ENCODE measurements at places on chromosomes 2 and 18.
A peak's percentile ranks its signal among the peaks of the same experiment; 100 is the strongest.

DNA sequence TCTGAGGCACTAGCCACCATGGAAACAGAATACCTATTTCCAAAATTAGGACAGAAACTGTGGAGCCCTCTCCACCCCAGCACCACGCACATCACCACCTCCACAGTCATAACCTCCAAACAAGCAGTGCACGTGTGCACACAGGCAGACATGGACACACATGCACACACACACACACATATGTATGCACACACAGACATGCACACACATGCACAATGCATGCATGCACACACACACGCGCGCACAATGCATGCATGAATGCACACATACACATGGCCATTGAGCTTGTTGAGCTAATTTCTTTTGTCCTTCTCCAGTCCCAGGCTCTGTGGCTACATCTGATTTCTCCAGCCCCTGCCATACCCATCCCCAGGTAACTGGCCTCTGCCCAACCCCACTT, 161.6 kb upstream of the EPB41L3 start:
- no peak for DNase-seq

- no peak for DNase-seq
Observed at GRCh38 chr18:42137693-42138375, 182.8 kb downstream of the PIK3C3 start.

GRCh38 chr2:29643196-29643595, 278.2 kb downstream of the ALK start:
- DNase-seq = no peak

DNA sequence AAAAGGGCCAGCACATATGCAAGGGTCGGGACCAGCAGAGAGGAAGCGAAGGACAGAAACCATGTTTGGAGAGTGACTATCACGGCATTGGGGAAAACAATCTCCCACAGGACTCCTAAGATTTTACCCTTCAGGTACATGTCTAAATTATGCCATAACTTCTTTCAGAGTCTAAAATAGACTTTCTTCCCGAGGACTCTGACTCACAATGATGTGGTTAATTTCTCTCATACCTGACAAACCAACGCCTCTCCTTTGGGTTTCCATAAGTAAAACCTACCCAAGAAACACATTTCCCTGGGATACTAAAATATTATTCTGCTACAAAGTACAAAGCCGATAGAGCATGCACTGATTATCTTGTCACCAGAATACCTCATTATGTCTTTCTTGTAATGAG, 127.8 kb upstream of the NETO1 start:
- DNase-seq = no peak

DNA sequence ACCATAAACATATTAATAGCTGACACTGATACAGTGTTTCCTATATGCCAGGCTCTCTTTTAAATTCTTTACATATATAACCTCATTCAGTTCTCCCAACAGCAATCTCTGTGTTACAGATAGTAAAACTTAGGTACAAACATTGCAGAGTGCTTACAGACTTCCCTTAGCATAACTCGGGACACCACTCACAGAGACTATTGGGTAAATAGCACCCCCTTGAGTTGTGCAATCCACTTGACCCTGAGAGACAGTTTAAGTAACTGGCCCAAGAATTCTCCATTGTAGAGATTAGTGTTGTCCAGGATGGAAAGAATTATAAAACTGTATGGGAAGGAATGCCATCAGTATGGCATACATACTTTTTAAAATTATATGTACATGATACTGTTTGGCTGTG, 110.1 kb downstream of the POLE4 start:
- no peak for DNase-seq

- no peak for DNase-seq
Observed at GRCh38 chr2:10120877-10121574, 1.5 kb upstream of the RRM2 start.

- DNase-seq = no peak
Observed at GRCh38 chr18:13521418-13521817, 204.9 kb downstream of the FAM210A start.

GRCh38 chr2:99698896-99699295, 209.1 kb upstream of the REV1 start:
- no peak for DNase-seq

GRCh38 chr18:5142131-5142530, 54.9 kb downstream of the AKAIN1 start:
- no peak for DNase-seq

- DNase-seq = no peak
Observed at GRCh38 chr2:147542351-147542750, 302.5 kb upstream of the ACVR2A start.

GRCh38 chr2:46818141-46818621, 97.4 kb downstream of the MCFD2 start:
- DNase-seq = no peak

GRCh38 chr2:38596229-38596628, 6.5 kb downstream of the HNRNPLL start:
- no peak for DNase-seq

GRCh38 chr2:2672249-2672648, 341.2 kb upstream of the MYT1L start:
- DNase-seq = no peak

- DNase-seq = no peak
Observed at GRCh38 chr2:192026825-192027120, 168.0 kb downstream of the TMEFF2 start.

DNA sequence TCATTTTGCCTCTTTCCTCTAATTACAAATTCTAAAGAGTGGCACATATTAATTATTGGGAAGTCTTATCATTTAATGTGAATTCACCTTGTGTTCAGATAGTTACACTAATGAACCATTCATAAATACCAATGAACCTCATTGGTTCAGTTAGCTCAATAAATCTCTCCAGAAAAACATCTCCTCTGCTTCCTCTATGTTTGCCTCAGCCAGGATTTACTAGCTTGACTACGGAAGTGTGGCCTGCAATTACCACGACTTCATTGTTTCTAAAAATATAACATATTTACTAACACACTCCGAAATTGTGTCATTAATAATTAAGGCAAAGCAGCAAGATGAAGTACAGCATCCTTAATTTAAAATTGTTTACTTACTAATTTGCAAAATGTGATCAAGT, 103.3 kb downstream of the PLA2R1 start:
- DNase-seq = no peak

DNA sequence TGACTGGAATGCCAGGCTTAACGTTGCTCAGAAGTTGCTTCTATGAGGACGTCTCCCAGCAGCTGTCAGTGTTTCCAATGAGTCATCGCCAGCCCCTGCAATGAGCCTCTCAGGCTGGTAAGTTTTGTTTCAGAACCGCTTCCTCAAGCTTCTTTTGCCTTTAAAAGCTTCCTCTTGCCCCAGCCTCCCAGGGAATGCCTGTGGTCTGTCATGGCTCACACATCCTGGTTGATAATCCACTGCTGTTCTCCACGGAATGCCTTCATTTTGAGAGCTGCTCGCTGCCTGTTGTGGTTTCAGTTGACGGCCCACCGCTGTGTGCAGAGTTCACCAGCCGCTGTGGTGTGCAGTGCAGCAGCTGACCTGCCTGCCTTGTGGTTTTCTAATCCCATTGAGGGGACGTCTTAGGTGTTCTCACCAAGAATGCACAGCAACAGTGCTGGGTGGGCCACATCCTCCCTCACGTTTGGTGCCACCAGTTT, 96.4 kb downstream of the RTP5 start:
- DNase-seq = peak; percentile 89

DNA sequence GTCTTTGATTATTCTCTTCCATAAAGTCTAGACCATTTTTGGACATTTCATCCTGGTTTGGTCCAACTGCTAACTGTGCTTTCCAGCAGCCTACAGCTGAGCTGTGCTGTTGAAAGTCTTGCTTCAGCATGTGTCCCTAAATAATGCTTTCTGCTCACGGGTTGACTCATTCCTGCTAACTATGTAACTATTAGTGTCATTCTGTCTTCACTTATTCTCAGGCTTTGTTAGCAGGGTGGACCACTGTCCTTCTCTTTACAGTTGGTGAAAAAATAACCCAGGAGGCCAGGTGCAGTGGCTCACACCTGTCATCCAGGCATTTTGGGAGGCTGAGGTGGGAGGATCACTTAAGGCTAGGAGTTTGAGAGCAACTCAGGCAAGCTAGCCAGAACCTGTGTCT, 8.9 kb downstream of the ADAM23 start:
- no peak for DNase-seq

GRCh38 chr2:88117973-88118372, 9.9 kb downstream of the FABP1 start:
- no peak for DNase-seq

DNA sequence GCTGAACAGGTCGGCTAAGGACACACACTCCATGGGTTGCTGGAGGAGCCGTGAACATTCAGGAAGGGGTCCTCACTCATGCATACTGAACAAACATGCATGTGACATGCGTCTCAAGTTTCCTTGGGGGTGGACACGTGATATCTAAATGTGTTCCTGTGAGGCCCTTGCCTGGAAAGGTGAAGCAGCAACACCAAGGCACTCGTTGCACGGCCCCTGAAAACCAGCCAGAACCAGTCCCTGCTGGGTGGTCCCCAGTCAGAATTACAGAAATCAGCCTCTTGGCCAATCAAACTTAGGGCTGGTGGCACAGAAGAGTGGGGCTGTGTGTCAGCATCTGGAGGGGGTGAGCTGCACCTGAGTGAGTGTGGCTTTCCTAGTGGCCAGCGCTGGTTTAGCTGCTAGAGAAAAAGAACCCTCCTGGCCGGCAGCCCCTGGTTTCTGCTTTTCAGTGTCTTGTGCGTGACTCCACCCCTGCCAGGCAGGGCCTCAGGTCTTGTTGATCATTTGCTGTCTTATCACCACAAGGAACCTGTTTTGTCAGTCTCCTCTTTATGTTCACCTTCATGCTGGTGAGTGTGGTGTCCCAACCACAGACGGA, 3.2 kb upstream of the AQP12B start:
- no peak for DNase-seq

GRCh38 chr2:28439763-28440162, 47.1 kb downstream of the FOSL2 start:
- no peak for DNase-seq

DNA sequence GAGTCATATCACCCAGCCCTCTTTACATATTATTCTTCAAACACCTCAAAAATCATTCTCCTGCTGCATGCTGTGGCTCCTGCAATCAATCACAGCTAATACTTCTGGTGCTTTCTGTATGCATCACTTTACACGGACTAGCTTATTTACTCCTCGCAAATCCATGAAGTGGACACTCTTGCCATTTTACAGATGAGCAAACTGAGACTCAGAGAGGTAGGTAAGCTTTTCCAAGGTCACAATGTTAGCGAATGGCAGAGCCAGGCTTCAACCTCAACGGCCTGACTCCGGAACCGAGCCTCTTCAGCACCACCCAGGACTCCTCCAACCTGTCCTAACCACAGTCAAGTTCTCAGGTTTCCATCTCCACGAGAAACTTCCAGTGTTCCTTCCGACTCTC, 36.8 kb downstream of the TCF4 start:
- DNase-seq = no peak

DNA sequence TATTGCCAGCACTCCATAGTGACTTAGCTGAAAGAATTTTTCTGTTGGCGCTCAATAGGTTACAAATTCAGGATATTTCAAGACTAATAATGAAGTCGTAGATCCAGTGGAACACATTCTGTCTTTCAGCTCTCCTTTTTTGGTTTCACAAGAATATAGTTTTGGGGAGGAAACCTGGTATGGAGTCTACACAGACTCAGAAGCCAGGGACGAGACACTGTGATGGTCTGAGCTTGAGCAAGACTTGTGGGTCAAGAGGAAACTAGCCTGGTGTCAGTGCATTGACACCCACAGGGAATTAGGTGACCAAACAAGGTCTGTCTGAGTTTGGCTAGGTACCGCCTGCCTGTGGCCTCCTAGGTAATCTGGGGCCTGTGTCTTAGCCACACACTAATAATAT, 26.9 kb downstream of the ARL4C start:
- DNase-seq = no peak

GRCh38 chr18:12397254-12397653, 10.5 kb upstream of the PRELID3A start:
- DNase-seq = no peak

DNA sequence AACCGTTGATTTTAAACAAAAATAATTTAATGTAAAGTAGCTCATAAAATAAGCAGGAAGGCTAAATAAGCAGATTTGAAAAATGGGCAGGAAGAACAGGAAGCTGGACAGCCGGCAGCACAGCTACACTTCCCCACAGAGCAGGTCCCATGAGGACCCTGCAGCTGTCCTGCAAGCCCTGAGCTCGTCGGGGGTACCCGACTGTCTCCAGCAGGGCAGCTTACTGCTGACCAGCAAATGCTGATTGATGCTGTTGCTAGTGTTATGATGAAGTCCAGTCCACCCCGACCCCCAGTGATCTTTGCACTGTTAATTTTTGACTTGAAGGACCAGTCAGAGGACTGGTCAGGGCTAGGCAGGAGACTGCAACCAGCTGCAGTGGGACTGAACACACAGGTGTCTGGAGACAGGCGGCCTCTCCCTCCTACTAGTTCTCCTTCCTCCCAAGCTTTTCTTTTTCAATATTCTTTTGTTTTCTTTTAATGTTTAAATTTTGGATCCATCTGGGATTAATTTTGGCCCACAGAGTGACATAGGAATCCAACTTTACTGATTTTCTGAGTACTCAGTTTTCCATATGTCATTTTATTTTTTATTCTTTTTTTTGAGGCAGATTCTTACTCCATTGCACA, 27.7 kb downstream of the POLE4 start:
- DNase-seq = no peak

DNA sequence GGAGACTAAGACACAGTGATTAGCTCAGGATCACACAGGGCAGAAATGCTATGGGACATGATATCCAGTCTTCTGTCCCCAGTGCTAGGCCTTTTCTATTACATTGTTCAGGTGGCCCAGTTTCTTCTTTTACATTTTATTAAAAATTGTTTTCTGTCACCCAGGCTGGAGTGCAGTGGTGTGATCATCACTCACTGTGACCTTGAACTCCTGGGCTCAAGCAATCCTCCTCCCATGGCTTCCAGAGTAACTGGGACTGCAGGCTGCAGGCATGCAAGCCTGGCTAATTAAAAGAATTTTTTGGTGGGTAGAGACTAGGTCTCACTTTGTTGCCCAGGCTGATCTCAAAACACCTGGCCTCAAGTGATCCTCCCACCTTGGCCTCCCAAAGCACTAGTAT, 15.4 kb downstream of the PDK1 start:
- no peak for DNase-seq

DNA sequence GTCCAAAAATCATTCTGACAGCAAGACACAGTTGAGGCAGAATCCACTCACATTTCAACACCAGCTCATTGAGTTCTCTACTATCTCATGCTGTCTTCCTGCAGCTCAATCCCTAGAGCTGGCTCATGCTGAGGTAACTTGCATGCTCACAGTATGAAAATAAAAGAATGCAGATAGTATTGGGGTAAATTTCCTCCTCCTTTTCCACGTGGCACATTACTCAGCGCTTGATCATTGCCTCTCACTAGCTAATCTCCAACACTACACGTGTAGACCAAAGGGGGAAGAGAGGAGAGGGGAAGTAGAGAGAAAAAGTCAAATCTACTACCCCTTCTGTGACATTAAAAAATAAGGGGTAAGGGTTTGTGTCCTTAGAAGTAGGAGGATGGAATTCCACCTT, 300.6 kb downstream of the AFF3 start:
- DNase-seq = no peak
